ENCODE measurements at places on chromosomes 7 and 10. TPM values are rescaled to one million over a fixed set of nuclear protein-coding genes. Genes with fewer than 3 reads are reported as not detected.

CPA4 gene
- total RNA-seq, result not detected

MYL10 gene
- not detected for total RNA-seq

STEAP1 gene
- total RNA-seq, result not detected

OPN1SW gene
- total RNA-seq, result not detected

GIMAP7 gene
- total RNA-seq, result 191 TPM

LEP gene
- total RNA-seq, result not detected

ENO4 gene
- total RNA-seq, result not detected

CPED1 gene
- total RNA-seq, result not detected

FLNC gene
- not detected for total RNA-seq
